ENCODE measurements at places on chromosomes 5 and 9. TPM values are rescaled to one million over a fixed set of nuclear protein-coding genes. Genes with fewer than 3 reads are reported as not detected.

OR1Q1 gene
- total RNA-seq = not detected

CEP78 gene
- total RNA-seq = 66.4 TPM

SNCB gene
- total RNA-seq = 0.96 TPM

CCDC183 gene
- total RNA-seq = 0.93 TPM

ZNF169 gene
- total RNA-seq = 5.9 TPM

TSSK1B gene
- 0.16 TPM for total RNA-seq

DNA sequence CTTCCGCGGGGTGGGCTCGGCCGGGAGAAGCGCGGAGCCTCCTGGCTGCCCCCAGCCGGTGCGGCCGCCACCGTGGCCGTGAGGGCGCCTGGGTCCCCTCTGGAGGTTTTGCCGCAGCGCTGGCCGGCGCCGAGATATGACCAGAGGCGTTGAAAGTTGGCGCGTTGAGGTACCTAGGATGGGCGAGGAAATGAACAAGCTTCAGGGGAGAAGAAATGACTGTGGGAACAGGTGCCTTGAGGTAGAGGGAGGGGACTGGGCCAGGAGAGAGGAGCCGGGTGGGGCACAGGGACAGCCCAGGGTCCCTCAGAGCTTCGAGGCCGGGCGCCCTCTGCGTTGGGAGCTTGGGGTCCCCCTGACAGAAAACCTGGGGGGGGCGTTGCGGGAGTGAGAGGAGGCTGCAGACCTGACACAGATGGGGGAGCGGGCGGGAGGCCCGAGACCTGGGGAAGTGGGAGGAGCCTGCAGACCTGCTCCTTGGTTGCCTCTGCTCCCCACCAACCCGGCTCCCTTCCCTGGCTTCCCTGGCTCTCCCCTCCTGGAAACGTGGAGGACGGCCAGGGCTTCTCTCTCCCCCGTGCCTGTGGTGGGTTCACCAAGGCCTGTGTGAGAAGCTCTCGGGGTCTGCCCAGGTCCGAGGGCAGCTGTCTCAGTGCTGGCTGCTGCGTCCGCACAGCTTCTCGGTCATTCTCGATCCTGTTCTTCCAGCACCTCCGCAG is 14.2 kb downstream of the RABL6 start:
- H3K4me1 ChIP-seq = peaks cover 8% of the 10 kb centered on the region
- H3K27me3 ChIP-seq = no peaks in the 10 kb centered on the region
- no peak overlapping the region for H3K4me3 ChIP-seq
- peaks cover 8% of the 10 kb centered on the region for H3K36me3 ChIP-seq

- no peaks in the 10 kb centered on the region for H3K36me3 ChIP-seq
Measured at GRCh38 chr9:104906441-104907277, 21.3 kb downstream of the ABCA1 start.

DNA sequence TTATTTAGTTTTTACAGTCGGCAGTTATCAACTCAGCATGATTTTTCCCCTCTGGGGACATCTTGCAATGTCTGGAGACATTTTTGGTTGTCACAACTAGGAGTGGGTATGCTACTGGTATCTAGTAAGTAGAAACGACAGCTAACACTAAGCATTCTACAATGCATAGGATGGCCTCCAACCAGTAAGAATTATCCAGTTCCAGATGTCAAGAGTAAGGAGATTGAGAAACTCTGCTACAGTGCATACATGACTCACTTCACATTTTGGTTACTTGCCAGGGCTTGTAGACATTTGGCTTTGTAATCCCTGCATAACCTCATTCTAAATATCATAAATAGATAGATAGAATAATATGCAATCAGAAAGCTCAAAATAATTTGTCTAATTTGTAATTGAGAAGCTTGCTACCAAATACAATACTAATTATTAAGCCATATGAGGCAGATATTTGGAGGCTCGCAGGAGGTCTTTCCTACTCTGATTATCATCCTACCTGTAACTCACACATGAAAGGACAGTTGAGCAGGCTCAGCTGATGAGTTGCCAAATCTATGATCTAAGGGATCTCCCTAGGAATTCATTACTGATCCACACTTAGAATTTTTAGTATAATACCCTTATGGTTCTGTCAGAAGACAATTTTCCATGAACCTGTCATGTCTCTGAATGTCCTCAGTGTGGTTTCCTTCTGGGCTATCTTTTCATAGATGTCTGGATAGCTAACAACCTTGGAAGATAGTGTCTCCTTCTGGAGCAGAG is 346.9 kb upstream of the TLE4 start:
- H3K36me3 ChIP-seq = no peaks in the 10 kb centered on the region
- no peak overlapping the region for H3K4me3 ChIP-seq
- H3K4me1 ChIP-seq = no peaks in the 10 kb centered on the region
- no peaks in the 10 kb centered on the region for H3K27me3 ChIP-seq
- no peak for DNase-seq

DNA sequence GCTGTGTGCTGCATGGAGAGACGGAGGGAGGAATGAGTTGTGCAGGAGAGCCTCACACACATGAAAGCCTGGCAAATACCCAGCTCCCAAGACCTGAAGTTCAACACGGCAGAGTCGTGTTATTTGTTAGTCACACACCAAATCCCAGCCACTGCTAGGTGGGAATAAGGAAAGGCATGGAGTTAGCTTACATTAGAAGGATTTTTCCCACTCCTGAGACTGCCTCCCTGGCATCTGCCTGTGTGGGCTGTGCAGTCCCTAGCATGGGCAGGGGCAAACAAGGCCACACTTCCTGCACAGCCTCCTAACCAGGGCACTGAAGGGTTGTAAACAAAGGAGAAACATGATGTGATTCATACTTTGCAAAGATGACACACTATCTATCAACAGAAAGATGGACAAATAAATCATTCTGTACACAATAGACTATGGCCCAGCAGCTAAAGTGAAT is 306.8 kb downstream of the SPOCK1 start:
- no peak overlapping the region for H3K4me3 ChIP-seq
- no peaks in the 10 kb centered on the region for H3K36me3 ChIP-seq
- no peaks in the 10 kb centered on the region for H3K4me1 ChIP-seq
- H3K27ac ChIP-seq = no peak overlapping the region

- DNase-seq = no peak
- H3K36me3 ChIP-seq = peaks cover 5% of the 10 kb centered on the region
- H3K4me3 ChIP-seq = no peak overlapping the region
- peaks cover 2% of the 10 kb centered on the region for H3K4me1 ChIP-seq
- H3K27ac ChIP-seq = no peak overlapping the region
- no peaks in the 10 kb centered on the region for H3K27me3 ChIP-seq
Measured at GRCh38 chr9:82101475-82101874, 112.9 kb downstream of the SPATA31D1 start.

DNA sequence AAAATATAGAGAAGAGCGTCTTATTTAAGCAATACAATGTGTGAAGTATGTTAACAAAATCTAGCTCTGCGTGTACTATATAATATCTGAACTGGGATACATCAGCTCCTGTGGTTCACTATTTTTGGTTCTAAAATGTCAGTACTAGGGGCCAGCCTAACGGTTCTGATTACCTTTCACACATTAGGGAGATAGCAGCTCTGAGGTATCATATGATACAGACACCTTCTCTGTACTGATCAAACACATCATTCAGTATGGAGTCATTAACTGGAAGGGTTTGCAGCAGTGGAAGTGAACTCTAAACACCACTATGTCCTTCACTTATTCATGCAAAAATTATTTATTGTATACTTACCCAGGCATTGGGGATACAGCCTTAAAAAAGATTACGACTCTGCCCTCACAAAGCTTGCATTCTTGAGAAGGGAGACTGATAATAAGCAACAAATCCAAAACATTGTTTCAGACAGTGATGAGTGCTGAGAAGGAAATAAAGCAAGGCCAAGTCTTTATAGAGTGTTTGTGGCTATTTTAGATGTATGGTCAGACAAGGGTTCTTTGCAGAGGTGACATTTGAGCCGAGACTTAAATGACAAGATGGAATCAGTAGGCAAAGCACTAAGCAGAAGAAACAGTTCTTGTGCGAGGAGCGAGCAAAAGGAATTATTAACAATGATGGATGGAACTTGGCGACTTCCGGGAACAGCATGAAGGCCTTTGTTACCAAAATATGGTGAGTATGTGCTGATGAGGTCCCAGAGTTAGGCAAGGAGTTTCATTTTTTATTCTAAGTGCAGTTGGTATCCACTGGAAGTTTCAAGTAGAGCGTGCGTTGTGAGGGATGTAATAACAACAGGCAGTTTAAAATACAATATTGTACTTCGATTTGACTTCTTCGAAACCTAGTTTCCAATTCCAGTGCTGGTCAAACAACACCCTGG is 1.8 kb upstream of the LNPEP start:
- peak overlapping the region; percentile 91 for H3K4me3 ChIP-seq
- peak overlapping the region; percentile 94 for H3K27ac ChIP-seq
- H3K27me3 ChIP-seq = no peaks in the 10 kb centered on the region
- H3K4me1 ChIP-seq = peaks cover 33% of the 10 kb centered on the region

DNA sequence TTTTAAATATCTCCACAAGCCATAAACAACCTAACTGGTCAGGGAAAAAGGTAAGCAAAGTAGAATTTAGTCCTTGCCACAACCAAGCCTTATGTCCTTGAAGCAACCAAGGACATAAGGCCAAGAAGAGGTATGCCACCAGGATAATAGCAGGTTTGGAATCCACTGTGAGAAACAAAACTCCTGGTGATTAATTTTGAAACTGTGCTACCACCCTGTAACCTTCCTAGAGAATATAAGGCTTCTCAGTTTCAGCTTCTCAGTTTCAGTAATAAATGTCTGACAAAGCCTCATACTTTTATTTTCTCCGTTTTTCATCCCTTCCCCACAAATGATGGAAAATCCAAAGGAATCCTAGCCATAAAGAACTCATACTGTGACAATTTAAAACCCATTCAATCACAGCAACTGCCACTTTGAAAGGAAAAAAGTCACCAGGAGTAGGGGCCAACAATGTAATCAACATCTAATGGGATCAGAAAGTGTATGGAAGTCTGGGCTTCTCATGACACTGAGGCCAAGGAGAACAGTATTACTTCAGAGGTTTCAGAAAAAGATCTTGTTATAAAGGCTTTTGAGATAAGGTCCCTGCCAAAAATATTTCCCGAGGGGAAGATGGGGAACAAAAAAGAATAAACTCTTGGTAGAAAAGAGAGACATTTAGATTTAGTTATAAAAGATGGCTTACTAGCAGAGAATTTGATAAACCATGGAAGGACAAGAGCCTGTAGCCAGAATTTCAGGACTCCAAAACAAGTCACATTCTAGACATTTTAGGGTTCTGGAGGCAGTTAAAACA is 189.2 kb downstream of the TSSK1B start:
- DNase-seq = no peak
- no peak overlapping the region for H3K27ac ChIP-seq
- H3K4me1 ChIP-seq = peaks cover 15% of the 10 kb centered on the region
- H3K36me3 ChIP-seq = peaks cover 4% of the 10 kb centered on the region

- H3K36me3 ChIP-seq = peaks cover 3% of the 10 kb centered on the region
- no peak overlapping the region for H3K4me3 ChIP-seq
- H3K4me1 ChIP-seq = peaks cover 7% of the 10 kb centered on the region
- no peaks in the 10 kb centered on the region for H3K27me3 ChIP-seq
- DNase-seq = no peak
Measured at GRCh38 chr5:127858116-127858784, 155.1 kb downstream of the CCDC192 start.

DNA sequence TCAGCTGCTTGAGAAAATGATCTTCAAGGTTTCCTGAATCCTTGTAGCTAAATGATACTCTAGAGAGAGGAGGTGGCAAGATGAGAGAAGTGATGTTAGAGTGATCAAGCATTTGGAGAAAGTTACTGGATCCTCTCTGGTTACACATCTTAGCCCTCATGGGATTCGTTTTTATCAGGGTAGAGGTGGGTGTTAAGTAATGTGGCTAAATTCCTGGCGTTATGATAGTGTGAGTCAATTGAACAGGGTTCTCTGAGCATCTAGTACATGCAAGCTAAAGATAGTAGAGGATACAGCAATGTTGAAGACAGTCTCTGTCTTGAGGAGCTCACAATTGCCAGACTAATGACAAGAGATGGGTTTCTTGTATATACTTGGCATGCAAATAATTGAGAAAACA is 123.7 kb downstream of the PSD2 start:
- no peaks in the 10 kb centered on the region for H3K36me3 ChIP-seq
- no peaks in the 10 kb centered on the region for H3K4me1 ChIP-seq
- peaks cover 43% of the 10 kb centered on the region for H3K27me3 ChIP-seq
- H3K27ac ChIP-seq = no peak overlapping the region
- no peak overlapping the region for H3K4me3 ChIP-seq

Measured in neural crest cell (in vitro differentiated cells).